Ureter (tissue), 1 donor: ENCODE measurements at places on chromosomes 3 and 15. TPM values are rescaled to one million over a fixed set of nuclear protein-coding genes. Genes with fewer than 3 reads are reported as not detected.

GRCh38 chr3:139935016-139935865, at the start of gene CLSTN2:
TSS of gene CLSTN2 (plus strand) at chr3:139935185.
- peak; percentile 51 for DNase-seq

GRCh38 chr3:171121801-171122200, 95.3 kb upstream of the SLC2A2 start:
- no peak for DNase-seq

- no peak for DNase-seq
These were observed 211.5 kb upstream of the P2RY1 start for GRCh38 chr3:152623286-152623911.

- DNase-seq, result no peak
These were observed 361.9 kb upstream of the ICE2 start for GRCh38 chr15:60840703-60841411.

DNA sequence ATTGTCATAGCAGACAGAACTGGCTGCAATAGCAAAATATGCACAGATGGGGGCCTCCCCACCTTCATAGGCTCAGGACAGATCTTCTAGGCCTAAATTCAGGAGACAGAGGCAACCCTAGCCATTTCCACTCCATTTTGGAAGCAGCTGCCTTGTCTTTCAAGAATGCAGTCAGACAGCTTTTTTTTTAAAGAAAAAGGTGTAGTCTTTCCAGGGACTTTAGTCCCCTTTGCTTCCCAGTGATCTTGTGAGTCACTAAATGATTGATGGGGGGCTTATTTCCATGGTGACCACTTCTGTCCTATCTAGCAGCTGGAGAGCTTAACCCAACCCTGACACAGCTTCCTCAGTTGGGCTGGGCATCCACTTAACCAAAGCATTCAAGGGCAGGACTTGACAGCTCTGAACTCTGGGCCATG, 165.9 kb downstream of the TPRG1 start:
- no peak for DNase-seq

Gene GRAMD2A
- 3.1 TPM for total RNA-seq
